CD14-positive monocyte (primary cell): ENCODE measurements at places on chromosomes 13 and 19. TPM values are rescaled to one million over a fixed set of nuclear protein-coding genes. Genes with fewer than 3 reads are reported as not detected.
A peak's percentile ranks its signal among the peaks of the same experiment; 100 is the strongest.

The BCAM gene
- polyA plus RNA-seq: 0.09 TPM in 1 of 2 replicates, not detected in the other

The RNF126 gene
- polyA plus RNA-seq: 29.1 TPM

The LILRA1 gene
- 136 and 141 TPM in 2 replicates for polyA plus RNA-seq

The AMER2 gene
- not detected in 2 replicates for polyA plus RNA-seq

The GPC5 gene
- not detected for polyA plus RNA-seq

The ZNF835 gene
- not detected for polyA plus RNA-seq

The OR7A5 gene
- polyA plus RNA-seq: not detected

The GDF15 gene
- 0.36 and 0.62 TPM in 2 replicates for polyA plus RNA-seq

DNA sequence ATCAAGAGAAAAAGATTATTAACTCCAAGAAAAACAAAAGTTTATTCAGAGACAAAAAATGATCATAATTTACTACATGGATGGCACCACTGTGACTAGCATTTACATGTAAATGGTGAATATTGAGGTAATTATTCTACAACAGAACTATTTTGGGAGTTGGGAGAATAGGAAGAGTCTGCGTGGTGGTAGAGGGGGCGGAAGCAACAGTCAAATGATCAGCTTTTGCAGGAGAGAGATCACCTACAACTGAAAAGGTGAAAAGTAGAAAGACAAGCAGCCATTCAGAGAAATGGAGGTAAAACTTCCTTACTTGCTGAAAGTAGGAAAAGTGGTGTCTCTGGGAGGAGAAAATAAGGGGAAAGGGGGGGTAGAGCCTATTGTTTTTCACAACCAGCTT is 62.8 kb upstream of the SACS start:
- no peak overlapping the region for H3K27ac ChIP-seq
- H3K4me1 ChIP-seq: no peaks in the 10 kb centered on the region
- H3K36me3 ChIP-seq: no peaks in the 10 kb centered on the region
- no peak overlapping the region for H3K4me3 ChIP-seq
- no peaks in the 10 kb centered on the region for H3K27me3 ChIP-seq

GRCh38 chr13:40515702-40516101 is 150.7 kb downstream of the FOXO1 start:
- no peaks in the 10 kb centered on the region for H3K27me3 ChIP-seq
- H3K36me3 ChIP-seq: no peaks in the 10 kb centered on the region
- no peak for DNase-seq

- peaks cover 15% of the 10 kb centered on the region for H3K4me1 ChIP-seq
- DNase-seq: no peak
- H3K27ac ChIP-seq: no peak overlapping the region
- H3K27me3 ChIP-seq: peaks cover 20% of the 10 kb centered on the region
- peaks cover 7% of the 10 kb centered on the region for H3K36me3 ChIP-seq
Measured at GRCh38 chr19:39321832-39322176, 1.1 kb upstream of the LRFN1 start.

GRCh38 chr13:110507678-110508381 is 53.7 kb downstream of the RAB20 start:
- H3K36me3 ChIP-seq: no peaks in the 10 kb centered on the region
- H3K4me1 ChIP-seq: peaks cover 22% of the 10 kb centered on the region
- no peak overlapping the region for H3K4me3 ChIP-seq

- H3K27ac ChIP-seq: no peak overlapping the region
- no peaks in the 10 kb centered on the region for H3K27me3 ChIP-seq
- no peaks in the 10 kb centered on the region for H3K36me3 ChIP-seq
- H3K4me1 ChIP-seq: no peaks in the 10 kb centered on the region
- DNase-seq: no peak
Measured at GRCh38 chr13:46839399-46839798, 42.4 kb upstream of the ESD start.

- H3K36me3 ChIP-seq: no peaks in the 10 kb centered on the region
- H3K27ac ChIP-seq: no peak overlapping the region
- H3K27me3 ChIP-seq: no peaks in the 10 kb centered on the region
- no peak for DNase-seq
Measured at GRCh38 chr13:106052200-106052767, 483.2 kb downstream of the EFNB2 start.

DNA sequence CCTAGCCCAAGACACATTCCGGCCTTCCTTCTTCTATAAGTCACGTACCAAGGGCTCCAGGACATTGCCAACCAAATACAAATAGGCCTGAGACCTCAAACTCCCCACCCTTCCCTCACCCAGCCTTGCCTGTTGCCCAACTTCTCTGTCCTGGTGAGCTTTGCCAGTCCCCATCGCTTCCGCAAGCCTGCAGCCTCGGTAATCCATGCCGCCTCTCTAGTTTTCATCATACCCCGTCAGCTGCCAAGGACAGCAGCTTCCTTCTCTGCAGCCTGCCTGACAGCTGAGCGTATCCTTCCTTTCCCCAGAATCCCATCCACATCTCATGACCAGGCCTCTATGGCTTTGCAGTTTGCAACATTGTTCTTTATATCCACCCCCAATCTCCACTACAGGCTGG is 36.6 kb upstream of the POMP start:
- no peak overlapping the region for H3K4me3 ChIP-seq
- peak overlapping the region; percentile 64 for H3K27ac ChIP-seq
- no peaks in the 10 kb centered on the region for H3K27me3 ChIP-seq
- DNase-seq: peak; percentile 69

GRCh38 chr19:16882146-16882545 is 6.7 kb upstream of the F2RL3 start:
- H3K4me1 ChIP-seq: peaks cover 5% of the 10 kb centered on the region
- H3K4me3 ChIP-seq: no peak overlapping the region
- peaks cover 4% of the 10 kb centered on the region for H3K27me3 ChIP-seq

DNA sequence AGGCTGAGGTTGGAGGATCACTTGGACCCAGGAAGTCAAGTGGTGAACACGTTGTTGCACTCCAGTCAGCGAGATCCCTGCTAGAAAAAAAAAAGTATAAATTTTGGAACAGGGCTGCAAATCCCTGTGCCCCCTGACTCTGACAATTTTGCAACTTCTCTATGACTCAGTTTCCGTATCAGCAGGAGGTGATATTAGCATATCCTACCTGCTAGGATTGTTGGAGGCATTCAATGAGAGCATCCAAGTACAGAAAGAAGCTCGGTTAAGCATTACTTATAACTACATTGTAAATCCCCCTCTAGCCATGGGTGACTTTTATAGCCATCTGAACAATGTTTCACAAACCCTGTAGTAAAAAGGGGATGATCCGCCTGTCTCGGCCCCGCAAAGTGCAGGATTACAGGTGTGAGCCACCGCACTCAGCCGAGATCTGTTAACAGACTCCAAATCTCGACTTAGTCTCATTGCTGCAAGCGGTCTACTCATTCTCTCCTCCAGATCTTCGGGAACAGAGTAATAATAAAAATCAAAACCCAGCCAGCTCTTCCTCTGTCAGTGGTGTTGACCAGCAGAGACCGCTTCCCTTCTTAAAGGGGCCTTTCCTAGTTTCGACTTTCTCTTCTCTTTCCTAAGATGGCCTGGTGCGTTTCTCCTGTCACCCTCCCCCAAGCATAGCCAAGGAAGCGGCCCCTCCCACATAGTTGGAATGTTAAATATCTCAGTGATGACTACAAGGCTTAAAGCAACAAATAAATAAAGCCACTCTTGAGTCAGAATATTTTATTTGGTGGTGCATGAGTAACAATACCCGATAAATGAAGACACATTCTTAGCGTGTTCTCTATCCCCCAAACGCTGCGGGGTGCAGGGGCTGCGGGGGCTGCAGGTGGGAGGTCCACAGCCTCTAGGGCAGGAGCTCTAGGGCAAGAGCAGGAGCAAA is 10.3 kb upstream of the BICRA start:
- no peaks in the 10 kb centered on the region for H3K27me3 ChIP-seq
- H3K36me3 ChIP-seq: no peaks in the 10 kb centered on the region
- peaks cover 48% of the 10 kb centered on the region for H3K4me1 ChIP-seq
- H3K4me3 ChIP-seq: no peak overlapping the region

DNA sequence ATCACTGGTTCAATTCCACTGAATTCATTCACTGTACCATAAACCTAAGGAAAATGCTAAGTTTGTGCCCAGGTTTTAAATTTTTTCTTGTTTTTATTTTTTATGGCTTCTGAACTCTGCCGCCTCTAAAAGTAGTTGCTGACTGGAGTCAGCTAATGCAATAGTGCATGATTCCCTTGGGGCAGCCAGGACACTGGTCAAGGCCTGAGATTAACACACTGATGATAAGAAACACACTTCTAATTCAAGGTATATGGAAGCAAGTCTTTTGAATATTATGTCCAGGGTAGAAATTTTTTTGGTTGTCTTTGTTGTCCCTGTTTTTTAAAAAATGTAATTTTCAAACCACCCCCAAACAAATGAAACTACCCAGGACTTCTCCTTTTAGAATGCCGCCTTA is 72.2 kb downstream of the CDADC1 start:
- no peak overlapping the region for H3K4me3 ChIP-seq
- no peaks in the 10 kb centered on the region for H3K36me3 ChIP-seq
- no peak overlapping the region for H3K27ac ChIP-seq
- DNase-seq: no peak
- H3K27me3 ChIP-seq: no peaks in the 10 kb centered on the region

GRCh38 chr13:99144306-99144705 is 56.3 kb upstream of the UBAC2 start:
- H3K4me1 ChIP-seq: no peaks in the 10 kb centered on the region
- H3K27ac ChIP-seq: no peak overlapping the region
- peak; percentile 42 for DNase-seq
- no peak overlapping the region for H3K4me3 ChIP-seq
- no peaks in the 10 kb centered on the region for H3K36me3 ChIP-seq

DNA sequence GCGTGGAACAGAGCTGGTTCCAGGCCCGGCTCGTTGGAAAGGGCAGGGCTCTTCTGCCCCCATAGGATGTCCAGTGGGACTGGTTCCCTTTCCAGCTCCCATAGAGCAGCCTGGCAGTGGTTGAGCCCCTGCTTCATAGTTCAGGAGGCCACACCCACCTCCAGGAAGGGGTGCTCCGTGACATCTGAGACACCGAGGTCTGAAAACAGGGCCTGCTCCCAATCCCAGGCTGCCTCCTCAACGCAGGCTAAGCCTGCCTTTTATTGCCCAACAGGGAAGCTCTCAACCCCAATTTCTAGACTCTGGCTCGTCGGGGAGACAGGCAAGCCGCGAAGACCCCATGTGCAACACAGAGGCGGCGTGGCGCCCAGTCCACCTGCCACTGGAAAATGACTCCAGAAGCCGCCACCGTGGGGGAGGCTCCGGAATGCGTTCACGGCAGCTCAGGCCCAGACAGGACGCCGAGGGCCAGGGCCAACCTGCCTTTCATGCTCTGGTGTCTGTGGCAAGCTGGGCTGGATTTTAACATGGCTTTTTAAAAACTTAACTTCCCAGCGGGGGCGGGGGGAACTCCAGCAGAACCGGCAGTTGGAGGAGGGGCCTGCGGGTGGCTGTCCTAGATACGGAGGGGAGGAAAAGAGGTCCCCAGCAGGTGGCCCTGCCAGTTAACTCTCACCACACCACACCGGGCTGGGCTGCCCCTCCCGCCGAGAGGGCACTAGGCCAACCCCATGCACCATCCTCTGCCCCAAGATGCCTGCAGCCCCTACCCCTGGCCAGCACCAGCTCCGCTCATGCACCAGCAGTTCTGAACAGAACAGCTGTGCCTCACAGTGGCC is 17.9 kb upstream of the TINCR start:
- no peak overlapping the region for H3K27ac ChIP-seq
- no peak for DNase-seq
- no peak overlapping the region for H3K4me3 ChIP-seq
- H3K27me3 ChIP-seq: no peaks in the 10 kb centered on the region
- peaks cover 44% of the 10 kb centered on the region for H3K36me3 ChIP-seq

DNA sequence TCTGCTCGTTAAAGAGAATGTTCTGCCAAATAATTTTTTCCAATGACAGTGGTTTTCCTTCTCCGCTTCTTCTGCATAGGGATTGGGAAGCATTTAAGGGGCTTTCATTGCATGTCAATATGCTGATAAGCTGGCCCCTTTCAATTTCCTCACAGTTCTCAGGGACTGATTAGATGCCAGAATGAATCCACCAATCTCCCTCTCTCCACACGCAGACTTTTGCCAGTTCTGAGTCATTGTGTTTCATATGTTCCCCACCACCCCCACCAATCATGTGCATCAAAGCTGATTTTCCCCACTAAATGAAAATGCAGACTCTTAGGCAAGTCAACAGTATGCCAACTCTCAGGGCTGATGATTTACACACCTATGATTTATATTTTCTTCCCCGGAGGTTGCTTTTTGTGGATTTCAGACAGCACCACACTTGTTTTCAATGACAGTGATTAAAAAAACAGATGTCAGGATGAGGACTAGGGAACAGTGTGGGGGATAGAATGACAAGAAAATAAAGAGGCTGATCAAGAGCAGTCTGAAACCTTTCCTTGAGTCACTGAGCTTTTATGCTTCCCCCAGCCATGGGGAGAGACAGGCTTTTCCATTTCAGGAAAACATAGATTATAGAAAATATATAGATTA is 47.9 kb upstream of the C13orf42 start:
- no peaks in the 10 kb centered on the region for H3K36me3 ChIP-seq
- H3K27ac ChIP-seq: no peak overlapping the region
- no peaks in the 10 kb centered on the region for H3K27me3 ChIP-seq
- no peak overlapping the region for H3K4me3 ChIP-seq

DNA sequence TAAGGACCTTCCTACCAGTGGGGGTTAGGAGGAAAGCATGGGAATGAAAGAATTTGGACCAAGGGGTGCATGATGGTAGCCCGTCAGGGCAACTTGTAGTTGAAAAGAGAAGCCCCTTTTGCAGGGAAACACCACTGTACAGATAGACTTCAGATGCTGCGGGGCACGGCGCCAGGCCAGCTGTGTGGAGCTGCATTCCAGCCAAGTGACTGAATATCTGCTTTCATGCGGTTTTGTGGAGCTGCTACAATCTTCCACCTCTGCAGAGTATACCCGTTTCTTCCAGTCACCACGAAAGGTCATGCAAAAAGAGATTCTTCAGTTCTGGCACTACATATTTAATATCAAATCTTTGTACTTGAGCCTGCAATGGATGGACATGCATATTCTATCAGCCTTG is 104.7 kb downstream of the RGCC start:
- no peak for DNase-seq
- no peaks in the 10 kb centered on the region for H3K4me1 ChIP-seq
- H3K4me3 ChIP-seq: no peak overlapping the region
- no peaks in the 10 kb centered on the region for H3K27me3 ChIP-seq

GRCh38 chr19:8304841-8305621 is 3.1 kb downstream of the CD320 start:
- H3K36me3 ChIP-seq: peaks cover 8% of the 10 kb centered on the region
- H3K4me3 ChIP-seq: no peak overlapping the region
- H3K27me3 ChIP-seq: no peaks in the 10 kb centered on the region
- no peak for DNase-seq
- H3K27ac ChIP-seq: no peak overlapping the region
- H3K4me1 ChIP-seq: peaks cover 13% of the 10 kb centered on the region

GRCh38 chr19:58181902-58182576 is 822 bp upstream of the ZNF274 start:
- peaks cover 14% of the 10 kb centered on the region for H3K4me1 ChIP-seq
- peaks cover 8% of the 10 kb centered on the region for H3K36me3 ChIP-seq
- H3K4me3 ChIP-seq: peak overlapping the region; percentile 36
- DNase-seq: peak; percentile 43

DNA sequence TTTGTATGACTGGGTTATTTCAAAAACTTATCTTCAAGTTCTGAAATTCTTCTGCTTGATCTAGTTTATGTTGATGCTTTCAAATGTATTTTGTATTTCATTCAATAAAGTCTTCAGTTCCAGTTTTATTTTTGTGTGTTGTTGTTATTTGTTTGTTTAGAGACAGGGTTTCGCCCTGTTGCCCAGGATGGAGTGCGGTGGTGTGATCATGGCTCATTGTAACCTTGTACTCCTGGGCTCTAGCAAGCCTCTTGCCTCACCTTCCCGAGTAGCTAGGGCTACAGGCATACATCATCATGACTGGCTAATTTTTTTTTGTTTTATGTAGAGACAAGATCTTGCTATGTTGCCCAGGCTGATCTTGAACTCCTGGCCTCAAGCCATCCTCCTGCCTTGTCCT is 40.3 kb upstream of the ARHGEF7 start:
- no peaks in the 10 kb centered on the region for H3K4me1 ChIP-seq
- DNase-seq: no peak
- no peak overlapping the region for H3K27ac ChIP-seq
- no peaks in the 10 kb centered on the region for H3K27me3 ChIP-seq
- H3K36me3 ChIP-seq: no peaks in the 10 kb centered on the region
- no peak overlapping the region for H3K4me3 ChIP-seq
